ENCODE measurements at places on chromosomes 2 and 18. TPM values are rescaled to one million over a fixed set of nuclear protein-coding genes. Genes with fewer than 3 reads are reported as not detected.

- DNase-seq = no peak
Observed at GRCh38 chr2:189798312-189799029, 14.2 kb downstream of the PMS1 start.

DNA sequence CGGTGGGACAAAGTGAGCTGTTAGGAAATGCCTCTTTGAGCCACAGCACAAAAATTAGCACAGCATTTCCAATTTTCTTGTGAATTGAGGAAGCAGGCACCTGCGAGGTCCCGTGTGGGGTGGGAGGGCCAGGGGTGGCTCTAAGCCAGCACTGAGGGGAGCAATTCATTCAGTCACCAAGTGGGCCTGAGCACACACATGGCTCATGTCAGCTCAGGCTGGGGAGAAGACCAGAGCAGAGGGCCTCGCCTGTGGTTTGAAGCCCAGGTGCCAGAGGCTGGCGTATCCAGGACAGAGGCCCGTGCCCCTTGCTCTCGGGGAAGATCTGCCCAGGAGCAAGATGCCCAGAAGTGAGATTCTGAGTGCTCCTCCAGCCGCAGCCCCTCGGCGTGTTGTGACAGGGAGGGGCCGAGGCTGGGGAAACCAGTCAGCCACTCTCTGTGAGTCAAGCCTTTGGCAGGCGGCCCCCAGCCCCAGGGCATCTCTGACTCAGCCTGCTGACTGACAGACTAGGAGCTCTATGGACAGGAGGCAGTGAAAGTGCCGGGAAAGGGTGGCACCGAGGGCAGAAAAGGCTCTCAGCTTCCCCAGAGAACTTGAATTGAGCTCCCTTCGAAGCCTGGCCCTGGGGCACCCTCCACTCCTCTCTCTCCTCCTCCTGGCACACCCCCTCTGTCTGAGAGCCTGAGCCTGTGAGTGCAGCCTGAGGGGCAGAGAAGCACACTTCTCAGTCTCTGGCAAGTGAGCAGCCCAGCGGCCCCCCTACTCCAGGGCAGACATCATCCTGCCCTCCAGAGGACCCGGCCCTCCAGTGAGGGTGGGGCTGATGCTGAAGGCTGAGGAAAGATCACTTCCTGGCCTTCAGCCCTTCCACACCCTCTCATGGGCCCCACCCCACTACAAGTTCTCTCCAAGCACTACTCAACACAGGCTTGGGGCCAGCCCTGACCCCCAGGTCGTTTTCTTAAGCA lies 32.3 kb downstream of the CYP26B1 start:
- DNase-seq = peak; percentile 71

DNA sequence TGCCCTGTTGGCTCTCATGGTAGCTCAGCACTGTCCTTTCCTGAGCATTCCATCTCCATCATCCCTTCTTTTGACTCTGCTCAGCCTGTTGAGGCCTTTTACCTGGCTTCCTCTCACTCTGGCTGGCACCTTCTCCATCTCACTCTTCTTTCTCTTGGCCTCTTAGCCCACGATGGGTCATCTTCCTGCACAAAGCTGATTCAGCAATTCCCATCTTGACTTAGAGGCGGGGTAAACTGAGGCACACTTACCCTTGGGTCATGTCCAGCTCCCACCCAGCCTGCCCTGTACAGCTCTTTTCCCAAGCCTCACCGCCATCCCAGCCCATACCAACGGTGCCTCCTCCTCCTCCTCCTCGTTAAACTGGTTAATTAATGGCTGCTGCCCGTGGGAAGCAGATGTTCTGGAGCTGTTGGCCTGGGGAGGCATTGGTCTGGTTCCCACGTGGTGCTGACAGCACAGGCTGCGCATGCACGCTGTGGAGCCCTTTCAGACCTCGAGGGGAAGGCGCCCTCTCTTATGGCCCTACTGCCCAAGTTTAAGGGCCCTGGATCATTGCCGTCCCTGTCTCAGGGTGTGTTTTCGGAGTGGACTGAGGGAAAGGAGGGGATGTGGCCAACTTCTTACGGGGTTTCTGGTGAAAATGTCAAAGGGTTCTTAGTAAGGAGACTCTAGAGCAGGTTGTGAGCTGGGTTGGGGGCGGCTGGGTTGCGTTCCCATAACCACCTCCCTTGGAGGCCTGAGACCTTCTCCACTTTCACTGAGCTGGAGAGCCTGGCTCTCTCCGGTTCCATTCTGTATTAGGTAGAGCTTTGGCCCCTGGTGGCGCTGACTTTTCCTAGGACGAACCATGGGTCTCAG lies 10.9 kb downstream of the WNT10A start:
- DNase-seq = no peak

GRCh38 chr2:184890311-184890710 lies 292.0 kb downstream of the ZNF804A start:
- DNase-seq = no peak

- DNase-seq = no peak
Observed at GRCh38 chr2:161710131-161710915, 86.1 kb downstream of the SLC4A10 start.

GRCh38 chr2:57720728-57721627 lies 325.6 kb upstream of the VRK2 start:
- no peak for DNase-seq

DNA sequence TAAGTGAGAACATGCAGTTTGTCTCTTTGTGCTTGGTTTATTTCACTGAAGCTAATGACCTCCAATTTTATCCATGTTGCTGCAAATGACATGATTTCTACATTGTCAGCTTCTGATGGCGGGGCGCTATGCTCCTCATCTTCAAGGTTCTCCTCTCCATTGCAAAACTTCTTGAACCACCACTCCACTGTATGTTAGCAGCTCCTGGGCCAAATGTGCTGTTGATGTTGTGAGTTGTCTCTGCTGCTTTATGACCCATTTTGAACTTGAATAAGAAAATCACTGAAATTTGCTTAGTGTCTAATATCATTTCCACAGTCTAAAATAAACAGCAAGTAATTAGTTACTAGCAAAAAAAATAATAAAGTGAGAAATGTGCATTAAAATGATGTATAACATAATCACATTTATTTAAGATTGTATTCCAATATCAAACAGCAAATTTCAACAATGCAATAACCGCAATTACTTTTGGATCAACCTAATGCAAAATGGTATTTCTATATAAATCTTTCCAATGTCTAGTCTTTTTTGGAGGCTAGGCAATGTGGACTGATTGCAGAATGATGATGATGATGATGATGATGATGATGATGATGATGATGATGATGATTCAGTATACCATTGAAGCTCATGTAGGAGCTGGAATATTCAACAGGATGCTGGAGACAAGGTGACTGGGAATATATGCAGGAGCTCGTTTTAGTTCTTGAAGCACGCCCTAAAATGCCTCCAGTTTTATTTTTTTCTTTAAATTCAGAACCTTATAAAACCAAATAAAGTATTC lies 304.9 kb upstream of the KYNU start:
- no peak for DNase-seq

GRCh38 chr2:236577481-236578410 lies 8.1 kb downstream of the ACKR3 start:
- no peak for DNase-seq

GRCh38 chr2:179302764-179303571 lies 38.3 kb upstream of the SESTD1 start:
- DNase-seq = no peak

DNA sequence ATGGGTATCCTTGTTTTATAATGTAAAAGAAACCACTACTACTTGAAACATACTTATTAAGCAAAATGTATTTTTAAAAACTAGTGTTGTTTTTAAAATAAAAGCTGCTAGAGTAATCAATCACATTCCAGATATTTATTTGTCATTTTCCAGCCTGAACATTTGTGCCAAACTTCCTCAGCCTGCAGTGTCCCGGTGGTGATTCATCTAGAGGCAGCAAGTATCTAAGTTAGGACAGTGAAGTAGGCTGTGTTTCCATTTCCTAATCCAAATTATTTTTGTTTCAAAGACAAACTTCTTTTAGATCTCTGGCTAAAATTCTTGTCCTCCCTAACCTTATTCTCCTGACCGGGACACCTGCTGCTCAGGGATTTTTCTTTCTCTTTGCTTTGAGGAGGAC lies 12.8 kb upstream of the GCG start:
- DNase-seq = no peak

DNA sequence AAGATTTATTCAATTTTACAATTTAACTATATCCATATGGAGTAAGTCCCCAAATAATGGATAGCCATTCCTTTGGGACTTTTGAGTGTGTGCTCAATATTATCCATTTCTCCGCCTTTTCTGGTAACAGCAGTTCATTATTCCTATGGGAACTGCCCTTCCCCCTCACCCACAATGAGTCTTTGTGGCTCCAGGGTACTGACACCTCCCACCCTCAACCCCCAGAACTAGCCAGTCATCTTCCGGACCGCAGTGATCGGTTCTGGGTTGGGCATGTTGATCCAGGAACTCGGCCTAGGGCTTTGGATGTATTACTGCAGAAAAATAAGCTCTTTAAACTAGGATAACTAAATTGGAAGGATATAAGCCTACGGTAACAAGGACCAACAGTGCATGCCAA lies 45.4 kb upstream of the CCDC150 start:
- DNase-seq = no peak

DNA sequence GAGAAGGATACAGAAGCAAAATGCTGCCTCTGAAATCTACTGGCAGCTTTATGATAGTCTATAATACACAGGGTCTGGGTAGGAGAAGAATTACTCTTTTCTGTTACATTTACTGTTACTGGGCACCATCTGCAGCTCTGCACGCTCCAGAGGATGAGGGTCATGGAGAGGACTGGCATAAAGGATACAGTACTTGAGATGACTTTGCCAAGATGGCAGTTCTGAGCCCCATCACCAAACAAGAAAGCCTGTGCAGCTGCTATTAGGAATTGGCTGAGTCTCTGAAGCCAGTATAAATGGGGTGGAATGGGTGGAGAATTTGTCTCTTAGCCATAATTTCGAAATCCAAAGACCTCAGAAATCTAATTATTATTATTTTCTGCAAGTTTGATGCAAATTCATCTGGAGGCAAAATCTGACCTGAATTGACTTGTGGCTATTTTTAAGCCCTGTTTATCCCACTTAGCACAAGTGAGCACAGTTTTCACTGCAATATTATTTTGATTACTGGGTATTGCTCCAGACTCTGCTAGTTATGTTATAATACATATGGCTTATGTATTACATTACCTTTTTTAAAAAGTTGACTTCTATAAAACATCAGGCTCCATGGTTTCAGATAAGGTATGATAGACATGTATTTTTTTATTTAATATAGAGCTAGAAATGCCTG lies 579.5 kb downstream of the MBD2 start:
- DNase-seq = no peak

DNA sequence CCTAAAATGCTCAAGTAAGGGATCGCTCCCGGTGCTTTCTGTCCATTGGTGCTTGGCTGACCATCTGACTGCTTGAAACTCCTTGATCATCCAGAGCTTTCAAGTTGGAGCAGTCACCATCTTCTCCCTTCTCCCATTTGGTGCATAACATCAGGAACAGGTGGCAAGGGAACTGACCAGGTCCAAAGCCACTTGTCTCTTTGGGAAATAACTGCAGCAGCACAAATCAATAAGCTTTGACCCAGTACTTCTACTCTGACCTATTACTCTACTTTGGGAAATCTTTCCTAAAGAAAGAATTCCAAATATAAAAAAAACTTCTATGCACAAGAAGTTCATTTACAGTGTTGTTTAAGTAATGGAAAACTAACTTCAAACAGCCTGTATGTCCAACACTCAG lies 10.6 kb upstream of the MAT2A start:
- no peak for DNase-seq

GRCh38 chr2:72781480-72781879 lies 44.4 kb downstream of the EXOC6B start:
- DNase-seq = no peak

GRCh38 chr2:99451280-99451679 lies 38.5 kb downstream of the REV1 start:
- DNase-seq = no peak

SCG2 gene
- total RNA-seq = 0.97 TPM

EMILIN1 gene
- total RNA-seq = 21.0 TPM

MAP3K19 gene
- total RNA-seq = not detected

FAM124B gene
- 1.9 TPM for total RNA-seq

RUFY4 gene
- not detected for total RNA-seq

PROKR1 gene
- 0.08 TPM for total RNA-seq
